ENCODE measurements at places on chromosomes 16 and 17. TPM values are rescaled to one million over a fixed set of nuclear protein-coding genes. Genes with fewer than 3 reads are reported as not detected.

TUFM gene
- polyA plus RNA-seq = 148 TPM

CIBAR2 gene
- polyA plus RNA-seq = not detected

RNF157 gene
- 17.0 TPM for polyA plus RNA-seq

SERPINF2 gene
- polyA plus RNA-seq = 1.1 TPM

PRR15L gene
- 0.12 TPM for polyA plus RNA-seq

ZFP3 gene
- polyA plus RNA-seq = 7.8 TPM

SLC52A1 gene
- polyA plus RNA-seq = 0.22 TPM

ABCA8 gene
- 39.4 TPM for polyA plus RNA-seq

RUNDC3A gene
- 1.9 TPM for polyA plus RNA-seq

KRT222 gene
- 0.07 TPM for polyA plus RNA-seq

CHD9NB gene
- polyA plus RNA-seq = 1.5 TPM

RGS11 gene
- 0.98 TPM for polyA plus RNA-seq

FBXW10B gene
- polyA plus RNA-seq = not detected

GDPD3 gene
- 4.1 TPM for polyA plus RNA-seq

DNA sequence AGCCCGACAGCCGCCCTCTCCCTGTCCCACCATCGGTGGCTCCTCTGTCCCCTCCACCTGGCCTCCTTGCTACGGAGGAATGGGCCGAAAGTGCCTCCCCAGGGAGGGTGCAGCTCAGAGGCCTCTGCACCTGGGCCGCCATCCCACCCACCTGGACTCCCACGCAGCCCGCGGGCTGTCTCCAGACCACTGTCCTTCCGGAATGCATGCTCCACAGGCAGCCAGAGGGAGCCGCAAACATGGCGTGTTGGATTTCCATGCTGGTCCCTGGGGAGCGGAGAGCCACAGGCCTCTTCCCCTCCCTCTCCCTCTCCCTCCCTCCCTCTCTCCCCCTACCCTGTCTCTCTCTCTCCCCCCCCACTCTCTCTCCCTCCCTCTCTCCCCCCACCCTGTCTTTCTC lies 3.0 kb downstream of the SSTR5 start:
- no peak for DNase-seq

GRCh38 chr16:73091174-73091573 lies 43.2 kb upstream of the ZFHX3 start:
- DNase-seq = no peak

DNA sequence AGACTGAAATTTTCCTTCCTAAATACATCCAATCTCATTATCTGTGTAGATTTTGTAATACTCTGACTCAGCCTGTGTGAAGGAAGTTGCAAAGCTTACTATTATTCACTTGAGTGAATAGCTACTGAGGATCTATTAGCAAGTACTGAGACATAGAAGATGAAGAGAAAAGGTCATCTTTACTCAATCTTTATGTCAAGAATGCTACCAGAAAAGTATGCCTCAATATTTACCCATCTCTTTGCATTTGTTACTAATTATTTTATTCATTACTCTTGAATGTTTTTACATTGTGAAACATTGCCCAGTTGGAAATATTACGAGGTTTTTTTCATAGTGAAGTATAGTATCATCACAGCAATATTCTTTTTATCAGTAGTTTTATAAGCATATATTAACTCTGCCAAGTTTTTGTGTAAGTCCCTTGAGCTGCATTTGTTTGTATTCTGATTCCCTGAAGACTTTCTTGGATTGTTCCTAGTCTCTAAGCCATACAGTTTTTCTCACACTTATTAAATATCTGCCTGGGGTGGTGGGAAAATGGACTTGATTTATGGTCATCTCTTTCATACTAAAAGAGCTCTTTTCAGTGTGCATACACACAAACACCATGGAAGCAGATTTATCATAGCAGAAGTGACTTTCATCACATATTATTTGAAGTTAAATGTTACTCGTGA lies 110.4 kb downstream of the MRTFB start:
- no peak for DNase-seq

DNA sequence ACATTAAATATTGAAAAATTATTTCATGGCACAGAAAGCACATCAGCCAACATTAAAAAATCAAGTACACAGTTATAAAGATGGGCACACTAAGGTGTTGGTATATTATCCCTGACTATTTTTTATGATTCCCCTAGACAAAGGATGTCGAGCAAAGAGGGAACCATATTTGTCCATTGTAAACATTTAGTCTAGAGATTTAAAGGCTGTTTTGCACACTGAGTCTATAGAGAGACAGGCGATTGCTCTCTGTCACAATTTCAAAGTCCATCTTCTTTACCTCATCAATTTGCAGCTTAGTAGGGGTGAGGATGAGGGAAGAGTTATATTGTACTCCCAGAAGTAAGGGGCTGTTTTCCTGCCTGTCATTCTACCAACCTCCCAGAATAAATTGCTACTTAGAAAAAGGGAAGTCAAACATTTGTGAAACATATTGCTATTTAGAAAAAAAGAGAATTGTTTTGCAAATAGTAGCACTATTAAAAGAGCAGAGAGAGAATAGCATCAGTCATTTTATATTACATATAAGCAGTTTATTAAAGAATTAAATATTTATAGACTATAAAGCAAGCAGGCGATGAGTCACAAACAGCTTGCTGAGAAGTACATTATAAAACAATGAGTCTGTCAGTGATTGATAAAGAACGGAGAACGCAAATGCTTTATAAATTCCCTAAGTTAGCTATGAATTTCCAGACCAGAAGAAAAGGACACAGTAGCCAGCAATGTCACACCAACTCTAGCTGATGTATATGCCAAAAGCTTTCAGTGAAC lies 270.6 kb upstream of the PMFBP1 start:
- DNase-seq = no peak

GRCh38 chr16:67190041-67190440 lies at the start of gene EXOC3L1:
Gene EXOC3L1, minus strand, starts transcription at chr16:67190136. Its CDS starts 460 bp downstream, at chr16:67189676.
- no peak for DNase-seq

- no peak for DNase-seq
These were observed 80.9 kb downstream of the GOSR1 start for GRCh38 chr17:30557916-30558685.

DNA sequence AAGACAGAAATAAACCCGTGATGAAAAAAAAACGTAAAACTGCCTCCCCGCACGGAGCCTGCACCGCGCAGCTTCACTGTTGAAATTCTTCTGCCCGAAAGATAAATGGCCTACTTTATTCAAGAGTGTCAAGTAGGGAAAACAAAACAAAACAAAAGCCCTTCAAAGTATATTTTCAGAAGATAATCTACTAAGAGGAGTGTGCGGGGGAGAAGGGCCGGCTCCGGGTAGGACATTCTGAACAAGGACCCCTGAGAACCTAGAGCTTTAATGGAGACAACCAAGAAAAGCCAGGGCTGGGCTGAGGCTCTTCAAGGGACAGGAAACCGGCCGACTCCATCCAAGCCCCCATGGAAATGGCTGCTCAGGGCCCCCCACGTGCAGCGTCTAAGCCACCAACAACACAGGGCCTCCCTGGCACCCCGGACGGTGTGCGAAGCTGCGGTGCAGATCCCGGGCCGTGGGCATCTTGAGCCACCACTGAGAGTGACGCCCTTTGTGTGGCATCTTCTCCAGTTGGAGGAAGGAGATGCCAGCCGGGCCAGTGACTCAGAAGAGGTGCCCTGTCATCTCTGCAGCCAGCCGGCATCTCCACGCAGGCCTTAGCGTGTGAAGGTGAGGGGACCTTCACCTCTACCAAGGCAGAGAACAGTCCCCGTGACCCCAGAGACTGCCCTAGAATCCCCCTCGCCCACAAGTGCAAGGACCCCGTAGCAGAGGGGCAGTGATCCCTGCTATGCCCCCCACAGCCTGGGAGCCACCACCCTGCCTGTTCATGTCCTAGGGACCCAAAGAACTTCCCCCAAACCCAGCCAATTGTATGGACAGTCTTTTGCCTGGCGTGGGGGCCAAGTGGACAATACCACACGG lies 250.8 kb downstream of the C16orf95 start:
- DNase-seq = no peak

- DNase-seq = no peak
These were observed 24.8 kb downstream of the RPGRIP1L start for GRCh38 chr16:53678756-53679343.

DNA sequence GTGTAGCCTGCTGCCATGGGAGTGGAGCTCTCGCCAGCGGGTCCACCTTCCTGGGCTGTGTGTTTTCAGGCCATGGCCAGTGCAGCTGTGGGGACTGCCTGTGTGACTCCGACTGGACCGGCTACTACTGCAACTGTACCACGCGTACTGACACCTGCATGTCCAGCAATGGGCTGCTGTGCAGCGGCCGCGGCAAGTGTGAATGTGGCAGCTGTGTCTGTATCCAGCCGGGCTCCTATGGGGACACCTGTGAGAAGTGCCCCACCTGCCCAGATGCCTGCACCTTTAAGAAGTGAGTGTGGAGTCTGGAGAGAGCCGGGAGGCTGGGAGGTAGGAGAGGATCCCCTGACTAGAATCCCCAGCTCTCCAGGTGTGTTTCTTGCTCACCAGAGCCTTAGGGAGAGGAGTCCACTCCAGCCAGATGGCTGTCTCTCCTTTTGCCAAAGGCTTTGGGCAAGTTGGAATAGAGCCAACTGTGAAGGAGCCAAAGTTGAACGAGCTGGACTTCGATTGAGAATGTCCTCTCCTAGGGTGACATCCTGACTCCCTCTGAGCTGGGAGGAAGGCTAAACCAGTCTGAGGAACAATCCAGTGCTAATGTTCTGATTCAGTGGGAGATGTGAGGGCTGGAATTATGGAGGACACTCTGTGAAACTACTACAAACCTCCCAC lies 24.4 kb upstream of the EFCAB13 start:
- DNase-seq = no peak

DNA sequence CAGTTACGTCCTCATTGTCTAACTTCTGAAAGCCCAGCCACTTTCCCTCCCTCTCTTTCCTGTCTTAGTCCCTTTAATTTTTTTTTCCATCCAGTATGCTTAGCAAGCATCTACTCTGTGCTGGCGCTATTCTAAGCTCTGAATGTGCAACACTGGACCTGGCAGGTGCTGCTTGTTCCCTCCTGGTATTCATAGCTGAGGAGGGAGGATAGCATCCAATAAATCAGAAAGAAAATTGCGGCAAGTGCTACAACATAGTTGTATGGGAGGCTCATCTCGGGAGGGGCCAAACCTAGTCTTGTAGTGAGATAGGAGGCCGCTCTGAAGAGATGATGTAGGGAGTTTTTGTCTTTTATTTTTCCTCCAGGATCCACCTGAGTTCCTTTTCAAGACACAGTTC lies 457.3 kb upstream of the HSBP1 start:
- no peak for DNase-seq

GRCh38 chr17:55480631-55481315 lies 30.5 kb downstream of the SMIM36 start:
- no peak for DNase-seq

GRCh38 chr16:56549744-56550385 lies 15.0 kb upstream of the MT4 start:
- DNase-seq = no peak

DNA sequence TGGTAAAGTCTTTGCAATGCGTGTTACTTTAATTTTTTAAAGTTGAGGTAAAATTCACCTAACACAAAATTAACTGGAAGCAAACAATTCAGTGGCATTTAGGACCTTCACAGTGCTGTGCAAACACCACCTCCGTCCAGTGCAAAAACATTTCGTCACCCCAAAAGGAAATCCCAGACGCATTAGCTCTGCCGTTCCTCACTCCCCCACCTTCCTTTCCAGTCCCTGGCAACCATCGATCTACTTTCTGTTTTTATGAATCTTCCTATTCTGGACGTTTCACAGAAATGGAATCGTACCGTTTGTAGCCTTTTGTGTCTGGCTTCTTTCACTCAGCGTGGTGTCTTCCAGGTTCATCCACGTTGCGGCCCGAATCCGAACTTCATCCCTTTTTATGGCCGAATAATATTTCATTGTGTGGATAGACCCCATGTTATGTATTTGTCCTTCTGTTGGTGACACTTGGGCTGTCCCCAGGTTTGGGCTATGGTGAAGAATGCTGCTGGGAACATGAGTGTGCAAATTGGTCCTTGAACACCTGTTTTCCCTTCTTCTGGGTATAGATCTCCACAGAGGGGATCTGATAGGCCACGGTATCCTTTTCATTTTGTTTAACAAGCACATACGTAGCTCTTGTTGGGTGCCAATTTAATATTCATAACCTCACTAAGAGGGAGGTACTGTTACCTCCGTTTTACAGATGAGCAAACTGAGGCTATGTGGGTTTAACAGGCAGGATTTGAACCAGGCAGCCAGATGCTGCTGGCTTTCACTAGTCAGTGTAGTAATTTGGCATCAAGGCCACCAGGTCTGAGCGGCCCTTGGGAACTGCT lies 232.0 kb upstream of the GSE1 start:
- no peak for DNase-seq

DNA sequence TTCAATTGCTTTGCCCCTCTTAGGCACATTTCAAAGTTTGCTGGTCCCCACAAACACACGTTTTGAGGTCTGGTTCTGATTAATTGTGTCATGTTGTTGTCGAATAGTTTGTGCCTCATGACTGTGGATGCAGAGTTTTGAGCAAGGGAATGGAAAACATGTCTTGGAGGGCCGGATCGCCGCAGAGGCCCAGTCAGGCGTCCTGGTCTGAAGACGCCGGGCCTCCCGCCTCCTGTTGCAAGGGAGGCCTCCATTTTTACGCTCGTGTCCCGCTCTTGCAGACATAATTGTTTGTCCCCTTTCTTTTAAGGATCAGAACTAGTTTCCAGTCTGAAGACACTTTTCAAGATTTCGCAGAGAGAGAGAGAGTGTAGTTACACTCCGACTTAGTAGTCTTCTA lies 3.2 kb downstream of the NTN1 start:
- DNase-seq = no peak

GRCh38 chr17:35337364-35337763 lies 36.1 kb downstream of the SLFN11 start:
- DNase-seq = no peak

- no peak for DNase-seq
These were observed 191.7 kb upstream of the RBFOX1 start for GRCh38 chr16:7140899-7141298.

- DNase-seq = no peak
These were observed 212.2 kb downstream of the CA10 start for GRCh38 chr17:51946311-51946710.

- DNase-seq = no peak
These were observed at the start of gene FOXL1 for GRCh38 chr16:86578061-86578599. Gene FOXL1, plus strand, starts transcription at chr16:86578549. Its CDS starts 175 bp downstream, at chr16:86578724.

GRCh38 chr16:83494459-83494858 lies 313.3 kb upstream of the HSBP1 start:
- no peak for DNase-seq

- DNase-seq = no peak
These were observed 15.8 kb upstream of the TBX21 start for GRCh38 chr17:47717261-47717697.

DNA sequence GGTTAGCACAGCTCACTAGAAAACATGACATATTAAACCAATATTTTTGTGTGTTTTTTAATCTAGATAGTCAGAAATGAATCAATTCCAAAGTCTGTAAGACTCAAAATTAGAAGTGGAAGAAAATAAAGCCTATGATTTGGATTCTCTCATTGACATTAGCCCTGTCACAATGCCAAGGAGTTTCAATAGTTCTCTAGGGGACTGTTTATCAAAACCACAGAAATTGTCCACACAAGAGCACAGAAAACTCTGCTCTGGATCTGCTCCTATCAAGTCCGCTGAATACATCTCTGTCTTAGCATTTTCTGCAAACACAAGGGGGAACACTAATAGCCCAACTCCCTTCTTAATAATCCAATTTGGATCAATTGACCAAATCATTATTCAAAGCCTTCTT lies 152.0 kb downstream of the HS3ST3B1 start:
- no peak for DNase-seq

- no peak for DNase-seq
These were observed 45.0 kb downstream of the ABR start for GRCh38 chr17:1134634-1135324.

- DNase-seq = no peak
These were observed 21.0 kb downstream of the SLC7A6OS start for GRCh38 chr16:68289621-68290329.

All from muscle of arm (tissue), 14 donors.